ENCODE measurements at places on chromosomes 11 and 22. TPM values are rescaled to one million over a fixed set of nuclear protein-coding genes. Genes with fewer than 3 reads are reported as not detected.

DNA sequence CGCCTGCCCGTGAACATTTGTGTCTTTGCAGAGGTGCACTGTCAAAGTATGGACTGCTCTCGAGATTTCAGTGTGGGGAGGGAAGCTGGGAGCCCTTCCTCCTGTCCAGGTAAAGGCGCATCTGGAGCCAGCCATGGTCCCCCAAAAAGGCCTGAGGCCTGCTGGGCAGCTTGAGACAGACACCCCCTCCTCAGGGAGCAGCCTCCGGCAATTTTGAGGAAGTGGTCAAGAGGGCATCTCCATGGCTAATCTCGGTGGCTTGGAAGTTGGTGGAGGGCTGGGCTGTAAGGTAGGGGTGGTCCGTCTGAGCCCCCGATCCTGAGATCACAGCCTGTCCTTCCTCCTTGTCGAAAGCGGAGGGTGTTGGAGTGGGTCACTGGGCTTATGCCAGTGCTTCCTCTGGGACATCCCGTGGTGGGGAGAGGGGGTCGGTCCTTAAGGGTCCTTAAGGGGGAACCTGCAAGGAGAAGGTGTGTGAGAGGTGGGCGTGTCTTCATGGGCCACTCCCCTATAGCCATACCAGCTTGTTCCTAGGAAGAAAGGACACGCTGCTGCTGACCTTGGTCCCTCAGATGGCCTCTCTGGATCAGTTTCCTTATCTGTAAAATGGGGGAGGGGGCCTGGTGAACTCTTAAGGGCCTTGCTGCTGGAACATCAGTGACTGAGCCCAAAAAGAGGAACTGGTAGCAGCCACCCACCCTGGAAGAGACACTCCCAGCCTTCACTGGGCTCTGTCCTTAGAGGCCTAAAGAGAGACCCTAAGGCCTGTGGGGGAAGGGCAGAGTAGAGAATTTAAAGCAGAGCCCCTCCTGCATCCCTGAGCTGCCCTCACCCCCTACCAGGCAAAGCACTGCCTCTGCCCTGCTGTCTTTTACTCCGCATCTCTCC is 2.6 kb downstream of the KCNC1 start:
- no peak for DNase-seq

DNA sequence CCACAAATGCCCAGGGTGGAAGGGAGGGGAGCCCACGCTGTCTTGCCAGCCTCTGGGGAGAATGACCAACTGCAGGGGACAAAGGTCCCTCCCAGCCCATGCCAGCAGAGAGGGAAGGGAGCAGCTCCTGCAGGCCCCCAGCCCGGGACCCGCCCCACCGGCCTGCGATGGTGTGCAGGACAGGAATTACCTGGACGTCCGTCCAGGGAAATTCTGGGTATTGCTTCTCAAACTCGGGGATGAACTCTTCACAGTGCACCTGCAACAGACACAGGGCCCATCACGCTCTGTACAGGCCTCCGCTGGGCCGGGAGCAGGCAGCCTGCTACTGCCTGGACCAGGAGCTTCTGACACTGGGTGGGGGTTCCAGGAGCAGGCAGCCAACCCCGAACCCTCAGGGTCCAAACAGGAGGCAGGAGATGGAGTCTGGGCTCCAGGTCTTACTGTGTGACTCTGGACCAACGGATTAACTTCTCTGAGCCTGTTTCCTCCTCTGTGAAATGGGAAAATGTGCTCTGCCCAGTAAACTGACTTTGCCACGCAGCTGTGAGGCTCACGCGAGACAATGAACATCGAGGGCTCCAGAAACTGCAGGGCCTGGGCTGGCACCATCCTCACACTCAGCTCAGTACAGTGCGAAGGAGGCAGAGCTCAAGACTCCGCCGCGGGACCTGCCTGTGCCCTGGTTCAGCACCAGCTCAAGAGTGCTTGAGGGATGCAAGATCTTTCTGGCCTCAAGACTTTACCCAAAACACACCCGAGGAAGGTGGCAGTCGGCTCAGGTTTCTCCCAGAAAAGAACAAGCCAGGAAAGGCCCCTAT is 17.4 kb downstream of the TTLL12 start:
- DNase-seq: no peak

DNA sequence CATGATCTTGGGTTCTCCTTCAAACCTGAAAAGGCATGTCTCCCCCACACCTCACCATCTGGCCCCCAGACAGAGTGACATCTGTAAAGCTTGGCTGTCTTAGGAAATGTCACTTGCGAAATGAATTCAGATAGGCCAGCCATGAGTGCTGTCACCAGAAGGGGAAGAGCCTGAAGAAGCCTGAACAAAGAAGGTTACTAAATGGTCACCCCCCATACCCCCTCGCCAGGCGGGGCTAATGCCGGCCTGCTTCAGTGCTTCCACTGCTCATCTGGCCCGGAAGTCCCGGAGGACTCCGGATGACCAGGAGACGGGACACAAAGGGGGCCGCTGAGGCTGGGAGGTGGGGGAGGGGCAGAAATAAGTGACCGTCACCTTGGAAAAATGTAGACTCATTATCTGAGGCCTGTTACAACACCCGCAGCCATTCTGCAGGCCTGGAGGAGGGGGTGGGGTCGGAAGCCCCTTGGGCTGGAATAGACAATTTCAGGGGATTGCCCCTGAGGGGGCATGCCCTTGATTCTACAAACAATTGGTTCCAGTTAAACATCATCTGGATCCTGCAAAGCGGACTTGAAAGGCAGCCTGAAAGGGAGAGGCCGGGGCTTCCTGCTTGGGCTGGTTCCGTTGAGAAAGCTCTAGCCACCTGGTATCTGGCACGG is 43.2 kb downstream of the NAT10 start:
- no peak for DNase-seq

DNA sequence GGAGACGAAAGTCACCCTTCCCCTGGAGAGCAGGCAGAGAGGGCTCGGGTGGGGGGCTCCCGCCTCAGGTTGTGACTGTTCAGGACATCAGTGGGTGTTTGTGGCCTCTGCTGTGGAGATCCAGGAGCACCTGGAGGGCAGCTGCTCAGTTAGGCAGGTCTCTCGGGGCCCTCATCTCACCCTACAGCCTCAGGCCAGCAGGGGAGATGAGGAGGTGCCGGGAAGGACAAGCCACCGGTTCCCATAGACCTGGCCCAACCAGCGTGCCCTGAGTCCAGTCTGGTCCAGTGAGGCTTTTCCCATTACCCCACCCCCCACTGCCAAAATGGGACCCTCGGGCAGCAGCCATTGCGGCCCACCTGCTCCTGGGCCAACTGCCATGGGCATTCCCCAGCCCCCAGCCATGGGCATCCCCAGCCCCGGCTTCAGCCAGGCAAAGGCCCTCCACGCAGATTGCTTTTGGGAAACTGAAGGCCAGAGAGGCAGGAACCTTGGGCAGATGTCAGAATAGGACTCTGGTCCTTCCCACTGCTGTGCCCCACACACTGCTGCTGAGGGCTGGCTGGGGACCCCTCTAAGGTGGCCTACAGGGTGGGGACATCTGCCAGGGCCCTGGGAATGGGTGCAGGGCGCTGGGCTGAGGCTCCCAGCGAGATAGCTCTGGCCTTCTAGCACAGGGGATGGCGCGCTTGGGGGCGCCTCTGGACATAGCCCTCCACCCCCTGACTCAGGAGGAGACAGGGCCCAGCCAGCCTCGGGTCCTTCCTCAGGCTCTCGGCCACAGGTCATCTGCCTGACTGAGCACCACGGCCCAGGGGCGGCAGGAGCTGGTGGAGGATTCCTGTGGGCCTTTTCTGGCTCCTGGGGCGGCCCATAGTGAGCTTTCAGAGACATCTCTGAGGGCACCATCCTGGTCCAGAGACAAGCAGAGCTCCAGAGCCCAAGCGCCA is 4.8 kb downstream of the PIM3 start:
- no peak for DNase-seq

Gene FUT4
- total RNA-seq: 9.2 TPM

Gene HBB
- total RNA-seq: 441 TPM

GRCh38 chr22:24894998-24895397 is 51.5 kb downstream of the LHFPL7 start:
- no peak for DNase-seq

Gene LMO2
- 18.4 TPM for total RNA-seq

DNA sequence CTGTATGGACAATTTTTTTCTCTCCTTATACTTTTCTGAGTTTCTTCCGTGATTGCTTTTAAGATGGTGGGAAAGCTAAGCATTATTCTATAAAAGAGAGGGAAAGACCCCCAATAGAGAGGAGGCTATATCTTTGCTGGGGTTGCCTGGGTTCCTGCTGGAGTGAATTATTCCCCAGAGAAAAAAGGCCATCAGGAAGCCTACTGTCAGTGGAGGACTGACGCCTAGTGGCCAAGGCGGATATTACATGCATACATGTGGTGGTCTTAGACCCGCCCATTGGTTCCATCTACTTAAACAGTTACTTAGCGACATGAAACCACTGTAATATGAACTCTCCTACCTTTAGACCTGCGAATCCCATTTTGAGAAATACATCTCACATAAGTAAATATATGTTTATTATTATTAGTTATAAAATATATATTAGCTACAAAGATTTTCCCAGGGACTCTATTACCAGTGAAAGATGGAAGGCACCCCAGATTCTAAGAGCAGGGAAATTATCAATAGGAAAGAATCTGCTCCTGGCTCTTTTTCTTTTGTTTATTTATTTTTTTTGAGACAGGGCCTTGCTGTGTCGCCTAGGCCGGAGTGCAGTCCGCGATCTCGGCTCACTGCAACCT is 15.7 kb upstream of the PGA3 start:
- DNase-seq: peak; percentile 12

Gene FADS2
- total RNA-seq: 109 TPM

- DNase-seq: no peak
Observed at GRCh38 chr11:118374729-118375128, 15.3 kb downstream of the UBE4A start.

Gene JAML
- total RNA-seq: 1.2 TPM

- no peak for DNase-seq
Observed at GRCh38 chr11:124172599-124172998, 10.5 kb upstream of the OR10D3 start.

Gene MUC6
- not detected for total RNA-seq

DNA sequence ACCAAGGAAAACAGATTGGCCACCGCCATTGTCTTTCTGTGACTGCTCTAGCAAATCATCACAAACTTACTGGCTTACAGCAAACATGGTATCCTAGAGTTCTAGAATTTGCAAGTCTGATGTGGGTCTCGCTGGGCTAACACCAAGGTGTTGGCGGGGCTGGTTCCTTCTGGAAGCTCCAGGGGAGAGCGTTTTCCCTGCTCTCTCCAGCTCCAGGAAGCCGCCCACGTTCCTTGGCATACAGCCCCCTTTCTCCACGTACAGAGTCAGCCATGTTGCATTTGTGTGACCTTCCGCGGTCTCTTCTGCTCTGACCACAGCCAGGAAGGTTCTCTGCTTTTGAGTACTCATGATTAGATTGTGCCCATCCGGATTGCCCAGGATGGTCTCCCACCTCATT is 27.5 kb downstream of the TBC1D22A start:
- DNase-seq: no peak

GRCh38 chr22:38398609-38399461 is 56.2 kb downstream of the KCNJ4 start:
- peak; percentile 81 for DNase-seq

Data from occipital lobe (tissue), 3 donors.